ENCODE measurements at places on chromosomes 3 and 15.

DNA sequence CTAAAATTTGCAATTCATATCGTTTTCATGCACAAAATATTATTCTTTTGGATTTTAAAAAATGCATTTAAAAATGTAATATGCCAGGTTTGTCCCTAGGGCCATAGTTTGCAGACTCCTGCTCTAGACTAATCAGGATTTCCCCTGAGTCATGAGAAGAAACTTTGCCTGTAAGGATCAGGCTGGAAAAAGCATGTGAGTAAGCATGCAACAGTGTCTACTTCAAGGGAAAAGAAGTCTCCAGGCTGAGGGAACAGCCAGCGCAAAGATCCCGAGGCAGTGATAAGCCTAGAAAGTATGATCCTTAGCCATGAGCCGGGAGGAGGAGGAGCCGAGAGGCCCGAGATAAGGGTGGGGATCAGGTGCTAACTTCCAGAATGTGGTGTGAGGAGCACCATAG is 382.8 kb upstream of the CFAP20DC start:
- H3K27ac ChIP-seq, result no peak overlapping the region
- no peak overlapping the region for H3K4me3 ChIP-seq
- DNase-seq, result no peak
- H3K27me3 ChIP-seq, result no peaks in the 10 kb centered on the region

DNA sequence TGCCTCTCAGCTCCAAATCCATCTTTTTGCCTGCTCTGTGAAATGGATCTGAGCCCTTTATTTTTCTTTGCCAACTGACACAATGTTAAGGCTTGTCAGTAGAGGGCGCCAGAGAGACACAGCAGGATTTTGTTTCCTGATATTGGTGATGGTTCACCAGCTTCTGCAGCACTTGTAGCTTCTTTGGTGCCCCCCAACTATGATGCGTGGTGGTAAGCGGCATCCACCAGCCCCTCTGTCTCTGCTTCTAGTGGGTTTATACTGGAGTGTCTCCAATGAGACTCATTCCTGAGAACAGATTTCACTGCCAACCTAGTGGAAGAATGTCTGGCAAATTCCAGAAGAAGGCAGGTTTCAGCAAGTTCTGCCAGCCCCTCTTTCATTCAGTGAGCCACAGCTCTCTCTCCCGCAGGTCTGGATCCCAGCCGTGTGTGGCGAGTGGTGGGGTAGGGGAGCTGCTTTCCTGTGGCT is 471.9 kb upstream of the FRG2C start:
- no peak overlapping the region for H3K4me3 ChIP-seq
- H3K27me3 ChIP-seq, result no peaks in the 10 kb centered on the region
- no peaks in the 10 kb centered on the region for H3K36me3 ChIP-seq
- no peak overlapping the region for H3K27ac ChIP-seq
- peak; percentile 35 for DNase-seq

- H3K4me3 ChIP-seq, result no peak overlapping the region
- H3K4me1 ChIP-seq, result no peaks in the 10 kb centered on the region
- H3K27ac ChIP-seq, result no peak overlapping the region
- no peaks in the 10 kb centered on the region for H3K36me3 ChIP-seq
These were observed 16.5 kb upstream of the TIMP4 start for GRCh38 chr3:12175137-12175593.

- no peaks in the 10 kb centered on the region for H3K27me3 ChIP-seq
- no peak overlapping the region for H3K27ac ChIP-seq
- H3K4me1 ChIP-seq, result no peaks in the 10 kb centered on the region
- no peak for DNase-seq
- H3K4me3 ChIP-seq, result no peak overlapping the region
These were observed 37.1 kb downstream of the MAP3K13 start for GRCh38 chr3:185399737-185400667.

DNA sequence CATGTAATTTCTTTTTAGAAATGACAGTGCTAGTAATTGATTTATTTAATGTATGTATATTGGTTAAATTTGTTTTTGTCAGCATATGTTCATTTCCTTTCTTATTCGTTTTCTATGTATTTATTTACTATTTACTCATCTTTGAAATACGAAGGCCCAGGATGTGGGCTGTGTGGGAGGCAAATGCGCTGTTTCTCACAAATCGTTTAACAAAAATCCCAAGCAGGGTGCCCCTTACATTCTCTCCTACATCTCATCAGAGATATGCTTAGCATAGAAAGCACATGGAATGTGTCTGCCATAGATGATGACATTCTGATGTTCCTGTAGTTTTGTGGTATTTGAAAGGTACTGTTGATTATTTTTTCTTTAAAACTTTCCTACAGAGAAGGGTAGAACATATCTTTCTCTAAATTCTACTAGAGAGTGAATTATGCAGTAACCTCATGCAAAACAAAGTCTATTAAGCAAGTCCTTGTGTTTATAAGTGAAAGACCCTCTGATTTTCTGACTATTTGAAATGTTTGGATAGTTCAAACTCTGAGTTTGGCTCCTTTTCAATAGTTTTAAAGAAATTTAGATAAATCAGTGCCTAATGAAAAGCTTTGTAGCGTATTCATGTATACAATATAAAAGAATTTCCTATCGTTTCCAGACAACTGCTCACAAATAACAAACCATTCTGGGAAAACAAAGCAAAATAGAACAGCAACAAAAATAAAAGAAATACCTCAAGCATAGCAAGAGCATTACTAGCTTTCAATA is 111.1 kb upstream of the VGLL3 start:
- DNase-seq, result no peak
- no peaks in the 10 kb centered on the region for H3K27me3 ChIP-seq
- no peak overlapping the region for H3K4me3 ChIP-seq
- no peaks in the 10 kb centered on the region for H3K36me3 ChIP-seq
- H3K27ac ChIP-seq, result no peak overlapping the region

GRCh38 chr3:71127052-71127831 is 456.3 kb downstream of the FOXP1 start:
- DNase-seq, result no peak
- no peaks in the 10 kb centered on the region for H3K27me3 ChIP-seq
- H3K4me3 ChIP-seq, result no peak overlapping the region
- no peaks in the 10 kb centered on the region for H3K36me3 ChIP-seq
- H3K4me1 ChIP-seq, result peaks cover 48% of the 10 kb centered on the region

GRCh38 chr3:100954990-100955389 is 38.2 kb downstream of the ABI3BP start:
- no peak overlapping the region for H3K27ac ChIP-seq
- no peak overlapping the region for H3K4me3 ChIP-seq
- no peaks in the 10 kb centered on the region for H3K27me3 ChIP-seq
- H3K4me1 ChIP-seq, result no peaks in the 10 kb centered on the region

- H3K4me1 ChIP-seq, result peaks cover 41% of the 10 kb centered on the region
- DNase-seq, result peak; percentile 94
- no peaks in the 10 kb centered on the region for H3K36me3 ChIP-seq
- H3K4me3 ChIP-seq, result no peak overlapping the region
These were observed 52.3 kb downstream of the NCEH1 start for GRCh38 chr3:172658344-172659245.

GRCh38 chr3:46573701-46574100 is 7.6 kb upstream of the LRRC2 start:
- no peaks in the 10 kb centered on the region for H3K27me3 ChIP-seq
- no peak for DNase-seq
- H3K4me1 ChIP-seq, result peaks cover 46% of the 10 kb centered on the region
- no peak overlapping the region for H3K27ac ChIP-seq
- no peak overlapping the region for H3K4me3 ChIP-seq

- peak; percentile 4 for DNase-seq
- no peaks in the 10 kb centered on the region for H3K36me3 ChIP-seq
- H3K4me1 ChIP-seq, result no peaks in the 10 kb centered on the region
- H3K27me3 ChIP-seq, result no peaks in the 10 kb centered on the region
- no peak overlapping the region for H3K27ac ChIP-seq
- H3K4me3 ChIP-seq, result no peak overlapping the region
These were observed 220.7 kb upstream of the DNAJC19 start for GRCh38 chr3:181210275-181210674.

DNA sequence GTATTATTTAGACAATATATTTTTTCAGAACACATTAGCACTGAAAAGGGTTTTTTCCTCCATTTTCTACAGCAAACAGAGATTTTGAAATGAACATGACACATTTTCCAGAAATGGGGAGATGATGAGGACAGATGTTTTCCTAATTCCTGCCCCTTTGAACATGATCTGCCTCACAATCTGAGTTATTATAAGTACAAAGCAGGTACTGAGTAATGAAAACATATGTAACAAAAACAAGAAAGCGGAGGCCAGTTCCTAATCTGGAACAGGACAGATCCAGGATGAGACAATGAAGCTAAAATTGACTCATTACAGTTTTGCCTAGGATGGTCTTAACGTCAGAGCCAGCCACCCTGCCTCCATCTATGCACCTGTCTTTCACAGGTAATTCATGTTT is 642.8 kb upstream of the NR2F2 start:
- H3K27me3 ChIP-seq, result no peaks in the 10 kb centered on the region
- no peak overlapping the region for H3K4me3 ChIP-seq
- DNase-seq, result no peak
- no peak overlapping the region for H3K27ac ChIP-seq

- H3K4me3 ChIP-seq, result no peak overlapping the region
- peaks cover 29% of the 10 kb centered on the region for H3K4me1 ChIP-seq
- H3K27ac ChIP-seq, result no peak overlapping the region
These were observed 38.1 kb upstream of the NMNAT3 start for GRCh38 chr3:139715743-139716360.

GRCh38 chr3:72102112-72102616 is 317.2 kb upstream of the PROK2 start:
- DNase-seq, result no peak
- no peak overlapping the region for H3K4me3 ChIP-seq
- no peaks in the 10 kb centered on the region for H3K4me1 ChIP-seq
- no peak overlapping the region for H3K27ac ChIP-seq
- H3K27me3 ChIP-seq, result peaks cover 18% of the 10 kb centered on the region

DNA sequence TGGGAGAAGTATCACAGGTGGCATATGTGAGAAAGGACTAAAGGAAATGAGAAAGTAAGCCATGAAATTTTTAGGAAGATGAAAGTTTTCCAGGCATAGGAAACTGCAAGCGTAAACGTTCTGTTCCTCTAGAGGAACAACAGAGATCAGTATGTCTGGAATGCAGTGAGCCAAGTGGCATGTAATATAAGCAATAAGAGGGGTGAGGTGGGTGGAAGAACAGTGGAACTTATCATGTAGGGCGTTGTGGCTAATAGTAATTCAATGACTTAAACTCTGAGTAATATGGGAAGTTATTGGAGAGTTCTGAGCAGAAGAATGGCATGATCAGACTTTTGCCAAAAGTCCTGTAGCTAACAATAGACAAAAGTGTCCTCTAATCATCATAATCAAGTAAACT is 902.9 kb downstream of the EPHA3 start:
- H3K36me3 ChIP-seq, result no peaks in the 10 kb centered on the region
- no peaks in the 10 kb centered on the region for H3K27me3 ChIP-seq

- H3K4me1 ChIP-seq, result no peaks in the 10 kb centered on the region
- H3K27ac ChIP-seq, result no peak overlapping the region
- no peak for DNase-seq
These were observed 91.2 kb upstream of the VEPH1 start for GRCh38 chr3:157594413-157594812.

- no peak within 1 kb of the TSS for H3K27ac ChIP-seq
- H3K27me3 ChIP-seq, result no peaks in the 10 kb centered on the region
- no peak within 1 kb of the TSS for H3K4me3 ChIP-seq
- no peak for DNase-seq
These were observed at the start of gene CSTA for GRCh38 chr3:122324871-122325323. Gene CSTA (plus strand): TSS chr3:122325248. CDS start chr3:122325293, 45 bp downstream.

DNA sequence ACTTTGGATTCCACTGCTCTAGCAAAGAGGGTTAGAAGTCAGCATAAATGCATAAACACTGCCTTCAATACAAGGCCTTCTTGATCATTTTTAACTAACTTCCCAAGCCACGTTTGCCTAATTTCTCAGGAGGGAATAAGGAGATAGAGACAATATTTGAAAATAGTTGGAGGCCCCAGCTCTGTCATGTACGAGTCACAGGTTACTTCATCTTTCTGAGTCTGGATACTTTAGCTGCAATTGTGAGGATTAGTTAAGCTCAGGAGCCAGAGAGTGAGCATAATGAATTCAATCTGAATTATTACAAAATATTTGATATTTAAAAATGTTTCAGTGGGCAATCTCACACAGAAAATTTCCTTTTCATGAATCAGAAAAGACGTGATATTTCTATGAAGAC is 298.9 kb downstream of the SHOX2 start:
- no peaks in the 10 kb centered on the region for H3K36me3 ChIP-seq
- no peak overlapping the region for H3K27ac ChIP-seq
- no peak overlapping the region for H3K4me3 ChIP-seq
- H3K4me1 ChIP-seq, result no peaks in the 10 kb centered on the region
- H3K27me3 ChIP-seq, result no peaks in the 10 kb centered on the region
- DNase-seq, result no peak

- DNase-seq, result peak; percentile 6
- no peaks in the 10 kb centered on the region for H3K36me3 ChIP-seq
- no peaks in the 10 kb centered on the region for H3K4me1 ChIP-seq
- H3K27me3 ChIP-seq, result peaks cover 19% of the 10 kb centered on the region
These were observed 8.2 kb downstream of the TMOD2 start for GRCh38 chr15:51759557-51760070.

DNA sequence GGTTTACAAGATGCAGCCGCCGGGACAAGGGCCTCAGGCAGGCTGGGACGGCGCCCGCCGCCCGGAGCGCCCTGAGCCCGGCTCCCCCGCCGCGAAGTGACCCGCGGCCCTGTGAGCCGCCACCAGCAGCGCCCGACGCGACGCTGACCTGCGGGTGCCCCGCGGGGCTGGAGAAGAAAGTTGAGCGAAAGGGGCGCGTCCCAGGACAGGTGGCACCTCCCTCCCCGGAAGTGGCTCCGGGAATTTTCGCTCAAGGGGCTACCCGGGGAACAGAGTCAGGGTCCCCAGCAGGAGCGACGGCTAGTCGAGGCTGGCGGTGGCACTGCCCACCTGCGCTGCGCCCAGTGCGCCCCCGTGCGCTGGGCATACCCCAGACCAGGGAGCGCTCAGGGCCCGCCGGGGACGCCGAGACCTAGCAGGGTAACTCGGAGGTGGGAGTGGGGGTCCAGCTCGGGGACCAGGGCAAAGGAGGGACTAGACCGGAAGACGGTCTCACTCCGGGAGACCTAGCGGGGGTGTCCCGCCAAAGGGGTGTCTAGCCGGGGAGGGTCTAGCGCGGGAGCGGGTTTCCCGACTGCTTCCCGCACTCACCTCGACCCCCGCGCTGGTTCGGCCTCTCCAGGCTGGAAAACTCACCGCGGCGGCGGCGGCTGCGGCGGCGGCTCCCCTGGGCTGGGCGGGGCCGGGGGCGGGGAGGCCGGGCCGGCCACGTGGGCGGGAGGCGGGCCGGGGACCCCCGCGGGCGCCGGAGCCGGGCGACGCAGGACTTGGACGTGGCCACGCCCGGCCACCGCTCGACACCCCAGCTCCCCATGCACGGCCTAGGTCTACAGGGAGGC is 18.4 kb downstream of the SPATA12 start:
- H3K36me3 ChIP-seq, result no peaks in the 10 kb centered on the region
- peak overlapping the region; percentile 62 for H3K27ac ChIP-seq
- H3K4me1 ChIP-seq, result peaks cover 49% of the 10 kb centered on the region
- peaks cover 6% of the 10 kb centered on the region for H3K27me3 ChIP-seq

- peaks cover 20% of the 10 kb centered on the region for H3K4me1 ChIP-seq
- peaks cover 20% of the 10 kb centered on the region for H3K27me3 ChIP-seq
- no peak overlapping the region for H3K27ac ChIP-seq
These were observed 157.5 kb downstream of the MEGF11 start for GRCh38 chr15:66095871-66096687.
